ENCODE measurements at places on chromosomes 11 and 22.

DNA sequence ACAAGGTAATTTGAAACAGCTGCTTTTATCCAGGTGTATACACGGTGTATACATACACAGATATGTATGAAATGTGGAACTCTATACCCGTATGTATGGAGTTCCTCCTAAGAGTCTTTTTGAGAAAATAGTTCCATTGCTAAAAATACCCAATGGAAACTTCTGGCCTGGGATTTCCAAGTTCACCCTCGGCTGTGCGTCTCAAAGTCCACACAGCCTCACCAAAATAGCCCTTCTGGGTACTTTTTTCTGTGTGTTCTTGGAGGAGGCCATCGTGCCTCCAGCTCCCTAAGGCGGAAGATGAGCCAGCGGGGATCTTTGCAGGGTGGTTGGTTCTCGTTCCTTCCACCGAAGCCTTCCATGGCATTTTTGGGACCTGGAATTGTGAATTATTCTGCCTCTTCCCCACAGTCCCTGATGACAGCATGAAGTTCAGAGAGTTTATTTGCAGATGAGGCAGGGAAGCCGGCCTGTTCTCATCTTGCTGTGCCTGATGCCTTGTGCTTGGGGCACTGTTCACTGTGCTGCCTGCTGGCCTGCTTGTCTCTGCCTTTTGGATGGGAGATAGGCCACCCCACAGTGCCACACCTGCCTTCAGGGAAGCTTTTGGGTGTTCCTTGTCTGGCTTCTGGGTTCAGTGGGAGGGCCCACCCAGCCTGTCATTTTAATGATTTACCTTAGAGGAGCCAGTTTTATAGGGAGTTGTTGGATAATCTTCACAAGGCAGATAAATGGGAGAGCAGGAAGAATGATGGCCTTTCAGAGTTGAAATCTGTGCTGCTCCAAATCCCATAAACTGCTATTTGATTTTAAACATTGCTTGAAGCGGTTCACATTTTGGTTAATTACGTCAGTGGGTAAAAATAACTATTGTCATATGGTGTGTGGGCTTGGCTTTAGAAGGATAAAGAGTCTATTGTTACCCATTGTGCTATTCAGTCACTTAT is 112.7 kb upstream of the OR4B1 start:
- no peak for DNase-seq

- peak; percentile 57 for DNase-seq
These were observed 1.8 kb downstream of the AHNAK start for GRCh38 chr11:62544581-62545436.

GRCh38 chr11:555780-556661 is 4.5 kb downstream of the LMNTD2 start:
- DNase-seq = no peak

DNA sequence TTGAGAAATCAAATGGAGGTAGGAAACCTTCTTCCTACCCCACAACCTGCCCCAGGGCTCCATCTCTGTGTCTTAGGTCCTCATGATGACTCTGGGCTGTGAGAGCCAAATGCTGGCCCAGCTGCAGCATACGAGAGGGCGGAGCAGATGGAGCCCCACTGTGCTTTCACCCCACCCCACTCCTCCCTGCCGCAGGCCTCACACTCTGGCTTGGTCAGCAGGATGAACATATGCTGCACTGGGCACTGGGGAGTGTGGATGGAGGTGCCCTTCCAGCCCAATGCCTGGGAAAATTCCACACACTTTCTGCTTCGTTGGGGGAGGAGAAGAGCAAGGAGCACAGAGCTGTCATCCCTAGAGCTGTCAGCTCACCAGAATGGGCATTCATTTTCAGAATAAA is 271.6 kb upstream of the CADM1 start:
- DNase-seq = no peak

- no peak for DNase-seq
These were observed 11.1 kb upstream of the LDLRAD3 start for GRCh38 chr11:35932681-35933319.

- DNase-seq = peak; percentile 47
These were observed 98.8 kb upstream of the PITPNB start for GRCh38 chr22:28017859-28018258.

GRCh38 chr22:25623851-25624250 is 59.4 kb downstream of the GRK3 start:
- no peak for DNase-seq
